ENCODE measurements at places on chromosomes 5 and 9. TPM values are rescaled to one million over a fixed set of nuclear protein-coding genes. Genes with fewer than 3 reads are reported as not detected.

Gene OR1J4
- total RNA-seq: not detected

Gene TRAF1
- total RNA-seq: 4.2 TPM

Gene TRIP13
- 8.5 TPM for total RNA-seq

Gene RNF180
- total RNA-seq: 4.6 TPM

Gene NINJ1
- total RNA-seq: 26.9 TPM

GRCh38 chr5:10856683-10857337, 95.8 kb upstream of the DAP start:
- DNase-seq: peak; percentile 88
- no peaks in the 10 kb centered on the region for H3K36me3 ChIP-seq
- no peaks in the 10 kb centered on the region for H3K27me3 ChIP-seq
- peaks cover 15% of the 10 kb centered on the region for H3K4me1 ChIP-seq

- H3K36me3 ChIP-seq: no peaks in the 10 kb centered on the region
- H3K4me1 ChIP-seq: no peaks in the 10 kb centered on the region
- DNase-seq: no peak
Measured at GRCh38 chr9:135739271-135740220, 37.6 kb downstream of the KCNT1 start.

DNA sequence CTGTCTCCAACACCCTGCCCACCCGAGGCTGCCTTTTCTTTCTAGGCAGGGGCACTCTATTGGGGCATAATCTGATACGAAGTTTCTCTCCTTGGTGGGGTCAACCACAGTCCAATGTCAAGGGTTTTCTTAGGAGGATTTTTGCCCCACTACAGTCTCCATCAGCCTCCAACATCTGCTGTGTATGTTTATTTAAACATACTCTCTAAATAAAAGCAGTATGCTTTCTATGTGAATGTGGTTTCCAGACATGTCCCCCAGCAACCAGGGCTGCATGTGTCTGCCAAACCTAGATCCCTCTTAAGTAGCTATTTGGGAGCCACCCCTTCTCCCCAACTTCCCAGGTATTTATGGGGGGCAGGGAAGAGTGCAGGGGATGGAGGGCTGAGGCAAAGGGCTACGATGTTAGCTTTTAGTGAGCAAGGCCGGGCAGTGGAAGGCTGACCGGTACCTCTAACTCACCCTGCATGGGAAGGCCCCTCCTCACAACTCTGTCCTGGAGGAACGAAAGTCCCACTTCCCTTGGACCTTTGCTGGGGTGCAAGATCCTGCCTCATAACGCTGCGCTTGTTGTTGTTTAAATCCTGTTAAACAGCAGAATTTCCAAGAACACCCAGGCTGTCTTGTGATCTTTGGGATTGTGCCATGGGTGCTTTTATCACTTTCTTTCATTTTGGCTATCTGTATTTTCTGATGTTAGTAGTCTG, 75.4 kb downstream of the NREP start:
- H3K4me1 ChIP-seq: peaks cover 22% of the 10 kb centered on the region
- peak overlapping the region; percentile 83 for H3K27ac ChIP-seq
- no peaks in the 10 kb centered on the region for H3K27me3 ChIP-seq
- H3K4me3 ChIP-seq: no peak overlapping the region
- no peaks in the 10 kb centered on the region for H3K36me3 ChIP-seq

GRCh38 chr9:114140401-114140800, 14.9 kb upstream of the COL27A1 start:
- no peaks in the 10 kb centered on the region for H3K4me1 ChIP-seq
- peaks cover 41% of the 10 kb centered on the region for H3K27me3 ChIP-seq
- H3K4me3 ChIP-seq: no peak overlapping the region
- H3K27ac ChIP-seq: no peak overlapping the region
- no peak for DNase-seq

DNA sequence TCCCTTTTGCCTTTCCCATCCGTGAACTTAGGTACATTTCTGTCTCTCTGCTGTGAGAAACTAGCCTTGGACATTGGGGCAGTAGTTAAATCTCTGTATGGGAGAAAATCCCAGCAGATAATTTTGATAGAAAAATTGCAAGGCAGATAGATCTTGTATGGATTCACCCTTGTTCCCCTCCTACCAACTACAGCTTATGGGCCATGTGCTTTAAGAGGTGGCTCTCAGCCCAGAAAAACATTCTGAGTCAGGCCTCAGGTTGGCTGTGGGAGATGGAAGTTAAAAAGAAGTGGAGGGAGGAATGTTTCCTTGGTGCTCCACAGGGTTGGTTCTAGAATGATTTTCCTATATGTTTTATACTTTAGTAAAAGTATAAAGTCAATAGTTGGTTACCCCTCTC, 1.4 kb upstream of the KDM3B start:
- peaks cover 29% of the 10 kb centered on the region for H3K4me1 ChIP-seq
- peak overlapping the region; percentile 2 for H3K27ac ChIP-seq
- DNase-seq: peak; percentile 80
- H3K4me3 ChIP-seq: peak overlapping the region; percentile 4

Gene PSIP1
- total RNA-seq: 25.4 TPM

DNA sequence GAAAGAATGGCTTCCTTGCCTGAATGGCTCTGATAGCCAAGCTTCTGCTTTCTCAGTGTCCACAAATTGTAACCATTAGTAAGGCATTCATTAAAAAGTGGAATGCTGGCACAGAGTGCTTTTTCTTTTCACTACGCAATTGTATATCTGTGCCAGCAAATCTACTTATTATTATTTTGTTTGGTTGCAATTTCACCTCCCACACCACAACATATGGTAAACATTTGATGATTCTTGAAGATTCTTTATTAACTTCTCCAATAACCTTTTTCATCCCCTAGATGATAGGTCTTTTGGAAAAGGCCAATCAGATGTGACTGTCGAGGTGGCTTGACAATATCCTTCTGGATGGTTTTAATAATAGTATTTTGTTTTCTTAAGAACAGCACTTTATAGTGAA, 234.1 kb downstream of the TMEM38B start:
- no peak for DNase-seq
- no peaks in the 10 kb centered on the region for H3K36me3 ChIP-seq
- H3K4me3 ChIP-seq: no peak overlapping the region
- no peaks in the 10 kb centered on the region for H3K27me3 ChIP-seq

DNA sequence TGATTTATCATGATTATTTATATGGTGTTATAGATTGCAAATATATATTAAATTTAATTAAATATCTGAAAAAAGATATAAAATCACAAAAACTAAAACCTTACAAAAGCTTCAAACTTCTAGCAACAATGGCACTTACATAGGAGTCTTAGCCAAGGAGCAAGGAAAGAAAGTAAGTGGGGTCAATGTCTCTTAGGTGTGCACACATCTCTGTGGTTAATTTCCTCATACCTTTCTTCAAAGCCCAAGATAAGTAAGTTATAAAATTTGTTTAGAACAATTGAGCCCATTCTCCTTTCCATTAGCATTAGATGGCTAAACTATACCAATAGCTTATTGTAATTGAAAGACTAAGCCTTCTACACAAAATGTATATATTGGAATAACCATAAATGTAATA, 161.6 kb upstream of the PDE4D start:
- no peak overlapping the region for H3K4me3 ChIP-seq
- H3K27me3 ChIP-seq: no peaks in the 10 kb centered on the region

Gene RMRP
- 14,410 TPM for total RNA-seq

Gene CTSL
- 94.9 TPM for total RNA-seq

GRCh38 chr5:6759401-6759800, 46.2 kb downstream of the TENT4A start:
- H3K27ac ChIP-seq: no peak overlapping the region
- H3K36me3 ChIP-seq: peaks cover 14% of the 10 kb centered on the region
- H3K4me1 ChIP-seq: no peaks in the 10 kb centered on the region

Gene SLC34A3
- total RNA-seq: 0.09 TPM

GRCh38 chr5:103294906-103295305, 36.3 kb downstream of the MACIR start:
- no peaks in the 10 kb centered on the region for H3K4me1 ChIP-seq
- no peak for DNase-seq
- H3K27me3 ChIP-seq: no peaks in the 10 kb centered on the region
- H3K27ac ChIP-seq: no peak overlapping the region

Gene LPAR1
- total RNA-seq: 11.5 TPM

GRCh38 chr5:15529013-15529412, 29.0 kb downstream of the FBXL7 start:
- H3K4me1 ChIP-seq: peaks cover 8% of the 10 kb centered on the region
- no peaks in the 10 kb centered on the region for H3K27me3 ChIP-seq

DNA sequence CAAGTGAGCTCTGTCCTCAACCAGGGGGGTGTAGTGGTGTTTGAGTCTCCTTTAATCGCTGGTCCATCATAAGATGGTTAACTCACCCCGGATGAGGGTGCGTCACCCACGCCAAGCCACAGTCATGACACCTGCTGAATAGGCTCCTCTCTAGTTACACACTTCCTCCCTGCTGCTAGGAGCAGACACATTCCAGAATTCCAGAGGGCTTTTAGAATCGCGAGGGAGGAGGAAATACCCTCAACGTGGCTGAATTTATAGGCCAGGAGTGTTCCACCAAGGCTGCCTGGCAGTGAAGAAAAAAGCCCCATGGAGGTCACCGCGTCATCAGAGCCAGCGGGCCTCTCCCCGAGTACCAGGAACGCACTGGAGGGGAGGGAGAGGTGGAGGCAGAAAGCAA, 5.1 kb downstream of the GLRX start:
- H3K27ac ChIP-seq: peak overlapping the region; percentile 41
- peaks cover 4% of the 10 kb centered on the region for H3K36me3 ChIP-seq
- H3K4me1 ChIP-seq: peaks cover 27% of the 10 kb centered on the region
- no peaks in the 10 kb centered on the region for H3K27me3 ChIP-seq
- peak; percentile 92 for DNase-seq
- no peak overlapping the region for H3K4me3 ChIP-seq

DNA sequence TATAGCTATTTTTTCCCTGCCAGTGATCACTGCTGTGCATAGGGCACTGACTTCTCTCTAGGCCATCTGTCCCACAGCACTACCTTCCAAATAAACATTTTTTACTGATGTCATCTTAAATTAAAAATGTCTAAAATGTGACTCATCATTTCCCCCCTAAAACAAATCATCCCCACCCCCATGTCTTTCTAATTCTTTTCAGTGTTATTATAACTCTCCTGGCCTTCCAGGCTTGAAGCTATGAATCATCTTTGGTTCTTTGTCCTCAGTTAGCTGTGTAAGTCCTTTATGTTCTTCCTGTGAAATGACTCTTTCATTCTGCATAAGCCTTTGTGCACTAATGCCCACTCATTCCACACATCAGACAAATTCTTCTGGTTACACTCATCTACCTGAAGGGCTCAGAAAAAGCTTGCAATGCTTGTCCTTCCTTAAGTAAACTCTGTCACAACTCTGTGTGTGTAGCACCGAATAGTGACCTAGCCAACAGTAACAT, 78.1 kb downstream of the CFAP95 start:
- H3K27me3 ChIP-seq: no peaks in the 10 kb centered on the region
- peak overlapping the region; percentile 36 for H3K4me3 ChIP-seq
- peaks cover 30% of the 10 kb centered on the region for H3K4me1 ChIP-seq
- peak overlapping the region; percentile 75 for H3K27ac ChIP-seq

- H3K27me3 ChIP-seq: no peaks in the 10 kb centered on the region
- no peaks in the 10 kb centered on the region for H3K4me1 ChIP-seq
Measured at GRCh38 chr5:66362046-66362445, 217.9 kb downstream of the SREK1 start.

DNA sequence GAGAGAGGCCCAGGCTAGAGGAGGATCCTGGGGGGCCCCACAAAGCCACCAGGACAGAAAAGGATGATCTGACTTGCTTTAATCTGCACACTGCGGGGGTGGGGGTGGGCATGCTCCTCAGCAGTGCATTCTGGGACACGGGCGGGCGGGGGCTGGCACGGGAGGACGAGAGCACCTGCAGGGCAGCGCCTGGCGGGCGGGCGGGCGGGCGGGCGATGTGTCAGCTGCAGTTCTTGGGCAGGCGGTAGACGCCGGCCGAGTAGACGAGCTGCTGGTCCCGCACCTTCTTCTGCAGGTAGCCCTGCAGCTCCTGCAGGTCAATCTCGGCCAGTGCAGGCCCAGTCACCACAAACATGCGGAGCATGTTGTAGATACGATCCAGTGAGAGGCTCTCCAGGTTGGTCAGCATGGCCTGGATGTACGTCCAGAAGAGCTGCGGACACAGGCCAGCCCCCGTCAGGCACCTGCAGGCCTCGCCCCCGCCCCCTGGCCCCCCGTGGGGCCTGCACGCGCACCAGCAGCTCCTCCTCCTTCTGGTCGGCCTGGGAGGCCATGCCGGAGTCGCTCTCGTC, 3.0 kb upstream of the TMEM210 start:
- peaks cover 3% of the 10 kb centered on the region for H3K36me3 ChIP-seq
- no peaks in the 10 kb centered on the region for H3K4me1 ChIP-seq
- no peak overlapping the region for H3K27ac ChIP-seq
- DNase-seq: no peak
- peaks cover 13% of the 10 kb centered on the region for H3K27me3 ChIP-seq

Gene NR4A3
- total RNA-seq: 3.6 TPM

Gene AMBP
- not detected for total RNA-seq

DNA sequence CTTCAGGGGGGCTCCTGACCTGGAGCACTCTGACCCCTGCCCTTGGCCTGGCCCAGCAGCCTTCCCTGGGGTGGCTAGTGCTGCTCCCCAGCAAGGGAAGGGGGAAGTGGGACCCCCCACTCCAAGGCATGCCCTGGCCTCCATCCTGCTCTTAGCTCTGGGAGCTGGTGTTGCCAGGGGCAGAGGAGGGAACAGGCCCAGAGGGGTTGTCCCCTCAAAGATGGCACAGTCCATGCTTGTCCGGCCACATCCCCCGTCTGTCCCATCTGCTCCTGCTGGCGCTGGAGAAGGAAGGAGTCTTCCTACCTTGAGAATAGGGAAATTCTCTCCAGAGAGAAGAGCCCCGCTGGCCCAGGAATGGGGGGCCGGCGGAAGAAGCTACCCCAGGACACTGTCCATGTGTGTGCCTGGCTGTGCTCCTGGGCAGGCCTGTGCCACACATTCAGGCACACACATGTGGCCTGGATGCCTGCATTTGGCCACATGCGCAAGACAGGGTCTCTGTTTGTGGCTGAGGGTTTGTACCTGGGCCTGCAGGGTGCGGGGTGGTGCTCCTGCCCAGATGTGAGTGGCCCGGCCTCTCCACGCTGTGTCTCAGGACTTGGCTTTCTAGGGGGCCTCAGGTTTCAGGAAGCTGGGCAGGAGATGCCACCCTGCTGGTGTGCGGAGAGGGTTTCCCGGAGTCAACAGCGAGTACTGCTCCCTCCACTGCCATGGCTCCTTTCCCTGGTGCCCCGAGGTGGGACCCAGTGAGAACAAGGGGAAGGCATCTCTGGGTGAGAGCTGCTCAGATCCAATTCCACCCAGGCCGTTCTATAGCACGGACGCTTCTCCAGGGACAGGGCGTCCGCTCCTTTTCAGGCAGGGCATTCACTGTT, 247.1 kb downstream of the PBX3 start:
- H3K36me3 ChIP-seq: no peaks in the 10 kb centered on the region
- H3K27me3 ChIP-seq: no peaks in the 10 kb centered on the region
- no peak overlapping the region for H3K4me3 ChIP-seq
- no peak overlapping the region for H3K27ac ChIP-seq
- H3K4me1 ChIP-seq: no peaks in the 10 kb centered on the region
- no peak for DNase-seq

DNA sequence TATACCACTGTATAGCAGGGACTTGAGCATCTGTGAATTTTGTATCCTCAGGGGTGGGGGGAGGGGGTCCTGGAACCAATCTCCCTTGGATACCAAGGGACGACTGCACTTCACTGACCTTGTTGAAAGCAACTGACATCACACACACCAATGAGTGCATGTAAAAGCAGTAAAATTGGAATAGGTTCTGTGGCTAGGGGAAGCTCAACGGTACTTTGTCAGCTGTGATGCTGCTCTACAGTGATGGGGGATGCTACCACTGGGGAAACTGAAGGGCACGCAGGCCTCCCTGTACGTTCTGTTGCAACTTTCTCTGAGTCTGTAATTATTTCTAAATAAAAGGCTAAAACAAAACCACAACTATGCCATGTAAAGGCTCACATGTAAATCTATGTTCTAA, 47.0 kb upstream of the RETREG1 start:
- H3K27me3 ChIP-seq: no peaks in the 10 kb centered on the region
- no peak for DNase-seq
- H3K27ac ChIP-seq: no peak overlapping the region
- peaks cover 29% of the 10 kb centered on the region for H3K36me3 ChIP-seq

Data from astrocyte (in vitro differentiated cells and primary cell).